ENCODE measurements at places on chromosomes 11 and 22. TPM values are rescaled to one million over a fixed set of nuclear protein-coding genes. Genes with fewer than 3 reads are reported as not detected.

DNA sequence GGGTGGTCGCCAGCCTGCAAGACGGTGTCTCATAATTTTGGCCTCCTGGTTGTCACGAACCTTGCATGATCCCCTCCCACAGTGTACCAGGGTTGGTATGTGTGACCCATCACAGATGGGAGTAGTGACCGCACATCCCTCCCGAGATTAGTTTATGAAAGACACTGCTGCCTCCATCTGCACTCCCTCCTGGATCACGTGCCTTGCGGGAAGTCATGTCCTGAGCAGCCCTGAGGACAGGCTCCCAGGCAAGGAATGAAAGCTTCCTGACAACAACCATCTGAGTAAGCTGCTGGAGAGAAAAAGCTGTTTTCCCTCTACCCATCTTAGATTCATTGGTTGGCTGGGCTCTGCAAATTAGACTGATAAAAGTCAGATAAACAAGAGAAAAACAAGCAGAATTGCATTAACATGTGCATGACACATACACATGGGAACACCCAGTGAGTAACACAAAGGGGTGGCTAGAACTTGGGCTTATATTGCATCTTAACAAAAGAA lies 14.4 kb upstream of the PAMR1 start:
- no peak overlapping the region for H3K27ac ChIP-seq
- H3K4me1 ChIP-seq, result peaks cover 11% of the 10 kb centered on the region
- DNase-seq, result peak; percentile 42
- no peaks in the 10 kb centered on the region for H3K36me3 ChIP-seq

DNA sequence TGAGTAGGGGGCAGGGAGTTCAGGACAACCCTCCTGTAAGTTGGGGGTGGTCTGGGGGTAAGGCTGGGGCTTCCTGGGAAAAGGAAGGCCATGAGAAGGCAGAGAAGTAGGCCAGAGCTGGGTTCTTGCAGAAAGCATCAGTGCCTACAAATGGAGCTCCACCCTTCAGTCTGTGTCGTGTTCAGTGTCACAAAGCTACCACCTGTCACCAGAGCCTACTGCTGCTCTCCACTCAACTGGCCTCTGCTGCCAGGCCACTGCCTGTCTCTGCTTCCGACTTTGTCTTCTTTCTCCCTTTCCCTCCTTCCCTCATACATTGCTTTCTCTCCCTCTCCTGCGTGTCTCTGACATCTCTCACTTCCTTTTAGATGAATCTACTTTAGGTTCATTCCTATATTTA lies 3.4 kb upstream of the WBP2NL start:
- no peaks in the 10 kb centered on the region for H3K36me3 ChIP-seq
- H3K27me3 ChIP-seq, result peaks cover 10% of the 10 kb centered on the region

Gene VPREB1
- 0.18 TPM for total RNA-seq

DNA sequence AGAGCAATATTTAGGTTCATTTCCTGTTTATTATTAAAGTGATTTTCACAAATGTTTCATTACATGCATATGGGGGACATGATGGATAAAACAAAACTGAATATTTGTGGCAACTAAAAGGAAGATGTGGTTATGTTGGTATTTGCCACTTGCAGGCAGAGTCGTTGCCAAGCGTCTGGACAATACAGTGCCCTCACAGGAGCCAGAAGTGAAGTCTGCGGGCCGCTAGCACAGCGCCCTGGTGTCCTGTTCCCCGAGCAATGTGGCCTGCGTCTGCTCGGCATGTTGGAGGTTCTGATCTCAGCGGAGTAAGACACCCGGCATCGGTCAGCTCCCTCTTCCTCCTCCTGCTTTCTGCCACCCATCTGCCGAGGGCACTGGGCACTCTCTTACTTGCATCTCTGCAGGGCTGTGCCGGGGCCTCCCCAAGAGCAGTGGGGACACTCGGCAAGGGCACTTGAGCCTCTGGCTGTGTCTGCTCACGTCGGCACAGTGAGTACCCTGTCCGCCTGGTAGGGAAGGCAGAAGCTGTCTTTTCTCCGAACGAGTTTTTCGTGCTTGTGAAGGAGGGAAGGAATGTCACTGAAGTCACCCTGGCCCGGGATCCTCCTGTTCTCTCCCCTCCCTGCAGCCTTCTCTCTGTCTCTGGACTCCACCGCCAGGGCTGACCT lies 10.5 kb upstream of the TTLL12 start:
- H3K27me3 ChIP-seq, result peaks cover 2% of the 10 kb centered on the region
- DNase-seq, result no peak
- H3K4me1 ChIP-seq, result no peaks in the 10 kb centered on the region

Gene C11orf52
- total RNA-seq, result 0.93 TPM

GRCh38 chr22:26205494-26205893 lies 36.2 kb downstream of the SEZ6L start:
- H3K36me3 ChIP-seq, result no peaks in the 10 kb centered on the region
- H3K27me3 ChIP-seq, result no peaks in the 10 kb centered on the region

DNA sequence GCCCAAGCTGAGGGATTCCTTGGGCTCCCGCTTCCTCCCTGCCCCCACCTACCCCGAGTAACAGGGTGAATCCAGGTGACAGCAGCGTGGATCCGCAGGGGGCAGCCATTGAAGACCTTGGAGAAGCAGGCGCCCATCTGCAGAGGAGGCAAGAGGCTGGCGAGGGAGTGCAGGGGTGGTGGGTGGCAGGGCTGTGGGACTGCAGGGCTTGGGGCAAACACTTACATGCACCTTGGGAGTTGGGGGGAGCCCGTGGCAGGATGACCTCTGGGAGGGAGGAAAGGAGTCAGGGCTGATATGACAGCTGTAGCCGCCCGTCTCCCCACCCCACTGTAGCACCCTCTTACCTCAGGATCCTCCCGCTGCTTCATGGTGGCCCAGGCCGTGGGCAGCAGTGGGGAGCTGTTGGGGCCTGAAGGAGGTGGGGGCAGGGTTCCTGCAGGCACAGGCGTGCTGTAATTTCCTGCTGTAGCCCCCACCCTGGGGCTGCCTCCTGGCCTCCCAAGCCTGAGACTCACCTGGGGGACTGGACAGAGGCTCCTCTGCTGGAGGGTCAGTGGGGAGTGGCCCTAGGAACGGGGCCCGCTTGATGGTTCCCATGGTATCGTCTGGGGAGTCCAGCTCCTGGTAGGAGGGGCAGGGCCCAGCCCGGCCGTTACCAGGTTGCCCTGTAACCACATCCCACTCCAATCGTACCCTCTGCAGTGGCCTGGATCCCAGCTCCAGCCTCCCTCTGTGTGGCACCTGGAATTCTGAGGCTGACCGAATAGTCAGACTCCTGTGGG lies 6.1 kb downstream of the MAP4K2 start:
- DNase-seq, result no peak
- no peaks in the 10 kb centered on the region for H3K27me3 ChIP-seq
- H3K4me1 ChIP-seq, result peaks cover 28% of the 10 kb centered on the region
- no peak overlapping the region for H3K27ac ChIP-seq

Measured in muscle of leg (tissue), 16 donors.